ENCODE measurements at places on chromosomes 7 and 10.

GRCh38 chr10:49739426-49739825, 22.7 kb downstream of the OGDHL start:
- no peak for DNase-seq

DNA sequence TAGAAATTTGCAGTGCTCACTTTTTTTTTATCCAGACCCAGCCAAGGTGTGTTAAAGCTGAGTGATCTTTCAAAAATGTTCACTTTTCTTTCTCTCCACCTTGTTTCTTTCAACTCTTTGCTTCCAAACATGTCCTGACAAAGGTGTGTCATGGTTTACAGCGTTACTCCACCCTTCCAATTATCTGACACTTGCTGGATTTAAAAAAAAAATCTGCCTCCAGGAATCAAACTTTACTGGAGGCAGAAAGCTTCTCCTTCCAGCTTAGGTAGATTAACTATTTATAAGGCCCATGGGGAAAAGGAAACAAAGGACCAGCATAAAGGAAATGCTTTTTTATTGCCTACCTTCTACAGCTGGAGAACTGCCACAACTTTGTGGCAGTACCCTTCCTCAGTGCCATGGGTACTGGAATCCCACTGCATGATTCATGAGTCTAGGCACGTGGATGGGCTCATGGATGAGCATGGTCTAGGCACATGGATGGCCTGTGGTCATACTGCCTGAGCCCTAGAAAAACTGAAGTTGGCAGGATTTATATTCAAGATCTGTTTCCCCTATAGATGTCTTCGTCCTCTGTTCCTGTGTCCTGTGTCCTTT, at the start of gene COL17A1:
COL17A1 (minus strand) TSS at position 80 of the 600 bp plus-strand sequence. CDS start 5,207 bp downstream, outside the sequence.
- no peak for DNase-seq

- DNase-seq: no peak
These were observed 5.7 kb downstream of the ANLN start for GRCh38 chr7:36395171-36395894.

DNA sequence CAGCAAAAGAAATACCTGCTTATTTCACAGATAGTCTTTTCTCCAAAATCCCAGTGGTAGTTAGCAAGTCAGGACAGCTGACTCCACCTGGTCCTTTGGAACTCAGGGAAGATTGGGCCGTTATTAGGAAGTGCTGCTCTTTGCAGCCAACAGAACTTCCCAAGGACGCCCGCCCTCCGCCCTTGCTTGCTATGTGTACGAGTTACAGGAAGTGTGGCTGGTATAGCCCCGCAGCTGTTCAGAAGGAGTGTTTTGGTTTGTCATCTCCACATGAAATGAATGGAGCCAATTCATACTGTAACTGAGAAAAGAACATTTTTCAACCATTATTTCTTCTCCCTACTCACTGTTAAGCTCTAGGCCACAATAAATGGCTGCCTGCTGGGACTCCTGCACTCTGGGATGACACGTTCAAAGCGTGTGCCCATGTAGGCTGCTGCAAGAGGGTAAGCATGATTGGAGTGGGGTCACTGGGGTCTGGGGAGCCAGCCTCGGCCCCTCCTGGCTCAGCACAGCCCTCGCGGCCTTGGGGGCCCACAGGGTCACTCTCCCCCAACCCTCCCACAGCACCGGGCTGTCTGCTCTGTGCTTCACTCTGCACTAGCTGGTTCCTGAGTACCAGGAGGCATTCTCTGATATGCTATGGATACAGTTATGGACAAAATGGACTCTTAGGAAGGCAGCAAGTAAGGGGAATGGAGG, 244.0 kb downstream of the EBF3 start:
- no peak for DNase-seq

- no peak for DNase-seq
These were observed 523.0 kb upstream of the ANKRD30A start for GRCh38 chr10:36602374-36602773.

DNA sequence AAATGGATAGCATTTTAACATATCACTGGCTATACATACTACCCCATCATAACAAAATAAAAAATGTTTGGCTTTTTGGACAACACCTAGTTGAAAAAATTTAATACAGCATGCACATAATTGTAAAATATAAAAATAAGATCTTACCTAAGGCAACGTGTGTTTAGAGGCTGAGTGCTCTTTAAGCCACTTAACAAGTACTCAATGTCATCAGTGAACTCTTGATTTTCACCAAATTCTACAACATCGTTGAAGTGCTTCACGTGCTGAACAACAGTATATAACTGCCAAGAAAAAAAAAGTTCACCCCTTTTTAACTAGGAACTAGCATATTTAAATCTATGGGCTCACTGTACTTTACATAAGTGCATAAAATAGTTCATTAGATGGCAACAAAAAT, 49.5 kb downstream of the WAPL start:
- DNase-seq: no peak

GRCh38 chr7:69813637-69814240, 215.5 kb downstream of the AUTS2 start:
- DNase-seq: no peak

DNA sequence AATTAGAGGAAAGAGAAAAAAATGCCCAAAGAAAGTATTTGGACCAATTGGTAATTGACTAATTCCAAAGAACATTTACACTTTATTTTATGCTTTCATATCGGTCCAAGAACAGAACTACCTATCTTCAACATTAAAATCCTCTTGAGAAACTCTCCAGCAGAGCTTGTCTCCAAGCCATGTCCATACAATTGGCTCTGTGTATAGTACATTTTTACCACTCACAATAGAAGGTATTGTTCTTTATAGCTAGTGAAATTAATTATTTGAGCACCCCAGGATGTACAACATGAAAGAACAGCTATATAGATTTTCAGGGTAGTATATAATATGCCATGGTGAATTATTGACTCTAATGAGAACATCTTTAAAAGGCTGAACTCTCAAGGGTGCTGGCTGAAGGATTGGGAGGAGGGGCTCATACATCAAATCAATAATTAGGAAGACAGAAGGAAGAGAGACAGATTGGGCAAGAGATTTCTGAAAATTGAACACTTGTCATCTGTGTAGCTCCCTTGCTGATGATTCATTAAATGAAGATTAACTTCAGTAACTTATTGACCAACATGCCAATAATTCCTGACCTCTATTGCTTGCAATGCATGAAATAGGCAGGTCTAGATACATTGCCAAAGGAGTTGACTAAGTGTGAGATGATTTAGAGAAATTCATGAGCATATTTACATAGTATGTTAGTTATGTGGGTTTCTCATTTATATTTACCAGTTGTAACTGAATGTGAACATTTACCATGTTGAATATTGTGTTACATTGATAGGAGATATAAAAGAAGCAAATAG, 249.7 kb downstream of the MTERF1 start:
- no peak for DNase-seq

DNA sequence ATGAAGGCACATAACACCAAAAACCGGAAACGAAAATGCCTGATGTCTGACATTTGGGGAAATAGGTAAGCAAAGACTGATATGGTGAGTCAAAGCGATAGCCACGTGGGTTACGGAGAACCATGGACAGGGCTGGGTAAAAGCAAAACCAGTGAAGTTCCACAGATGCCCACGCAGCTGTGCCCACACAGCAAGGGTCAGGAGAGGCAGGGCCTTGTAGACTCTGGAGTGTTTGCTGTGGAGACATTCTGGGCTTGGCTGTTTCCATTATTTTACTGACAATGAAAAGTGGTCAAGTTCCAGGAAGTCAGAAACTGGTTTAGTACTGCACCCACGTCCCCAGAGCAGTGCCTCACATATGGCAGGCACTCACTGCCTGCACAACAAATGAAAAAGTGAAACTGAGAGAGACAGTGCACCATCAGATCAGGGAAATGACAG, 148.7 kb downstream of the ZMYND11 start:
- DNase-seq: no peak

DNA sequence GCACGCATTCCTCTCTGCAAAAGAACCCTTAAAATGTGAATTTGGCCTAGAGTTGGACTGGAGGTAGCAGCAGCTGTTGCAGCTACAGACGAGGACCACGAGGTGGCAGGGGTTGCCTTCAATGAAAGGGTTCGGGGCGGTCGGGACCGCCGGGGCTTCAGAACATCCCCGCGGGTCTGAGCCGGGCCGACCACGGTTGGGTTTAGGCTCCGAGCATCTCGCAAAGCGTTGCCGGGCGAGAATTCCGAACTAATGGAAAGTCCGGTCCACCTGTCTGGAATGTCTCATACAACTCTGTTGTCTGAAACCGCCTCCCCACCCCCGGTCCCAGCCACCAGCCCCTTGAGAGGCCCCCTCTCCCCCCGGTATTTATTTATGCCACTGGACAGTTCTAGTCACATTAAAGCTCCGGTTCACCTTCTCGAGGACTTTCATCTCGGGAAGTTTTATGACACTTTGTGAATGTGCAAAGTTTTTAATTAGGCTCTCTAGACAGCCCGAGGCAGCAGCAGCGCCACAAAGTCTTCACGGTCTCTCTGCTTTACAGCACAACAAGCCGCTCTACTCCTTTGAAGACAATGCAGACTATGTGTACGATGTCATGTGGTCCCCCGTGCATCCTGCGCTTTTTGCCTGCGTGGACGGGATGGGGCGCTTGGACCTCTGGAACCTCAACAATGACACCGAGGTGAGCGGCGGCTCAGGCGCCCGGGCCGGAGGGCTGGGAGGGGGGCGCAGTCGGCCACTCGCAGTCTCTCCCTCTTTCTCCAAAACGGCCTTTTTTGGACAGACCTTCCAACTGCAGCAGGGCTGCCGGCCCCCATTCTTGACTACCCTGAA, 246.2 kb downstream of the SLC25A13 start:
- DNase-seq: peak; percentile 26
